A172 (cell line): ENCODE measurements at places on chromosomes 1 and 21.

GRCh38 chr1:109595531-109595930 lies 23.9 kb downstream of the GNAT2 start:
- no peak for DNase-seq

GRCh38 chr1:37811027-37811655 lies 3.1 kb upstream of the YRDC start:
- peak; percentile 64 for DNase-seq

- peak; percentile 45 for DNase-seq
These were observed 40.4 kb upstream of the ZSWIM5 start for GRCh38 chr1:45246760-45247159.

DNA sequence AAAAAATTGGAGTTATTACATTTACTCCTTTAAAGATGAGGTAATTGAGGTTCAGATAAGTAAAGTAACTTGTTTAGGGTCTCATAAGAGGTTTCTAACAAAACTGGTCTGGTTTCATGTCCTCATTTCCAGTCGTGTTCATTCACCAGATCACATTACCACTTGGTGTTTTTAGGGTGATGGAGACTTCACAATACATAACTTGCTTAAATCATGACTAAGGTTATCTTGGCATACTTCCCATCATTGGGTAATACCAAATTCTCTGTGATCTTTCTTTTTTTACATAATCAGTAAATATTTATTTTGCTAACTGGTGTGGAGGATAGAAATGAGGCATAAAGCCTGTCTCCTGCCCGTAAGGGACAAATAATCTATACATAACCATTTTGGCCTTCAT lies 31.6 kb upstream of the RPTN start:
- DNase-seq = no peak

- DNase-seq = no peak
These were observed 9.2 kb downstream of the UAP1 start for GRCh38 chr1:162570718-162571117.

GRCh38 chr1:207779008-207779407 lies 27.2 kb downstream of the CD46 start:
- DNase-seq = no peak

DNA sequence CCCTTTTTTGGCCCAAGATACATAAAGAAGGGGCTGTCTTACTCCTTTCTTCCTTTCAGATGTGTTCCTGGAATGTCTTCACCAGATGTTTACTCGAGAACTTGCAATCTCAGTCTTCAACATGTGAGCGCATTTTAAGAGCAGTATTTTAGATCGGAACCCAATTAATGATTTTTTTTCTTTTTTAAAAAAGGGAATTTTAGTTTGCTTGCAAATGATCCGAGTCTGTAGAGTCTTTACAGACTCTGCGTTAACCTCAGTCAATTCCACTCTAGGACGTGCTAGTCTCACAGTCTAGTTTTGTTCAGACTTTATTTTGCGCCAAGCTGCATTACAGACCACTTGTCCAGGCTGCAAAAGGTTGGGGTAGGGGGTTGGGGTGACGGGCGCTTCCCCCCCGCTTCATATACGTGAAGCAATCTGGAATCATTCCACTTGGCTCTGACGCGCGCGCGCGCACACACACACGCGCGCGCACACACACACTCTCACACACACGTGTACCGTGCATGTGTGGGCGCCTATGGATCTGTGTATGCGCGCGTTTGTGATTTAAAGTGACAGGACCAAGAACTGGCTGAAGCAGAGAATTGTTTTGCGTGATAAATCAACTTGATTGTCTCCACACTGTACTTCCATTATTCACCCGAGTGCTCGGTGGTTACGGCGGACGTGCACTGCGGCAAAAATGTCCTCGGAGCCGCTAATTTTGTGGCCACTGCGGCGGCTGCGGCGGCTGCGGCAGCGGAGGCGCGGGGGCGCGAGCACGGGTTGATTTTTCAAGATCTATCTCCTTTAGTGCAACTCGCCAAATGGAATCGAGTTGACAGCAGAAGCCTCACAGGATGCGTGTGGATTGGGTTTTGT lies 25.6 kb upstream of the NFIA start:
- no peak for DNase-seq

DNA sequence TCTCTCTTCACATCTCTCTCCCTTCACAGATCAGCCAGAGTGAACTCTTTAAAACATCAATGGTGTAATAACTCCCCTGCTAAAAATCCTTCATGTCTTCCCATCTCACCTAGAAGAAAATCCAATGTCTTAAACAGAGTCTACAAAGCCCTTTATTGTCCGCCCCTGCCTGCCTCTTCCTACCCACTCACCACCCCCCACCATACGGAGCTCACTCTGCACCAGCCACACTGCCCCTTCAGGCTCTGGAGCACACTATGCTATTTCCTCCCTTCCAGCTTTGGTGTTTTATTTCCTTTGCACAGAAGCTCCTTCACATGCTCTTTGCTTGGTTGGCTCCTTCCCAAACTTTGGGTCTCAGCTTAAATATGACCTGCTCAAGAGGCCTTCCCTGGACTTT lies 10.2 kb downstream of the CAMK1G start:
- DNase-seq = no peak

DNA sequence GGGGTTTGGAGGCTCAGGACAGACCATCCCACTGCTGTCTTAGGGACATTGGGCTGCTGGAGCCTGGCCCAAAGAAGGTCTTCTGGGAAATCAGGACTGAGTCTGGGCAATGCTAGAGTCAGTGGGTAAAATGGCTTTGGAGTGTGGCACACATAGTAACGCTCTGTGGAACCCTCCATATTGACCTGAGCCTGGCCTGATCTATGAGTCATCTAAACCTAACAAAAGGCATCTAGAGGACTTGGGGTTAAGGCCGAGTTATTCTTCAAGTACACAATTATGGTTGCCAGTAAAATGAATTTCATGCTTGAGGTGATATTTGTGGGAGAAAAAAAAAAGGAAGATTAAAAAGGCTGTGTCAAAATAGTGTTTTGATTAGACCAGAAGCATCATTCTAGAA lies 77.7 kb downstream of the ST6GALNAC5 start:
- DNase-seq = no peak

DNA sequence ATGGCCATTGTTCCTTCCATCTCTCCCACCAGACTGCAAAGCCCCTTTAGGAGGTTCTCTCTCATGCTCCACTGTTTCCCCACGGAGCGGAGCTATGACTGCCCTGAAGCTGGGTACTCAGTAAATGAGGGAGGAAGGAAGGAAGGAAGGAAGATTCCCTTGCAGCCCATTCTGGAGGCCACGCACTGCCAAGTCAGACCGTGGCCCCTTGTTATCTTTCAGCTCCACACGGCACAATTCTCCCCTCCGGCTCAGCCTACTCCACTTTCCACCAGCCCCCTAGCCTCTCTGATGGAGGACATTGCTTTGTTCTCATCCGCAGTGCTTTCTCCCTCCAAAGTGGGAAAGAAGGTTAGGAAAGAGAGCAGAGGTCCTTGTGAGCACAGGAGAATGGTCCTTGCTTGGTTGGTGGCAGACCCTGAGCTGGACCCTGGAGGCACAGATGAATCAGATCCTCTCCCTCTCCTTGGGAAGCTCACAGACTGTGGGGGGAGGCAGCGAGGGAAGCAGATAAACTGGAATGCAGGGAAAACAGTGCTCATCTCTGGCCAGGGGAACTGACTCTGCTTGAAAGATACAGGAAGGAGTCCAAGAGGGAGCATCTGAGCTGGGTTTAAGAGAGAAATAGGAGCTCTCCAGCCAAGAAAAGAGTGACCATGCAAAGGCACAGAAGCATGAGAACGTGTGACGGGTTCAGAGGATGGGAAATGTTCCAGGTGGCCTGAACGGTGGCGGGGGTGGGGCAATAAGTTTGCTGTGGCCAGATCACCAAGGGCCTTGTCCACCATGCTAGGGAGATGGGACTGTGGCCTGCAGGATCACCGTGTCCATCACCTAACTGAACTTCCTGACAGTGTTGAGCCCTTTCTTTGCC lies 52.6 kb downstream of the GLIS1 start:
- peak; percentile 22 for DNase-seq

GRCh38 chr1:215957663-215958062 lies 390.6 kb downstream of the KCTD3 start:
- DNase-seq = peak; percentile 53

DNA sequence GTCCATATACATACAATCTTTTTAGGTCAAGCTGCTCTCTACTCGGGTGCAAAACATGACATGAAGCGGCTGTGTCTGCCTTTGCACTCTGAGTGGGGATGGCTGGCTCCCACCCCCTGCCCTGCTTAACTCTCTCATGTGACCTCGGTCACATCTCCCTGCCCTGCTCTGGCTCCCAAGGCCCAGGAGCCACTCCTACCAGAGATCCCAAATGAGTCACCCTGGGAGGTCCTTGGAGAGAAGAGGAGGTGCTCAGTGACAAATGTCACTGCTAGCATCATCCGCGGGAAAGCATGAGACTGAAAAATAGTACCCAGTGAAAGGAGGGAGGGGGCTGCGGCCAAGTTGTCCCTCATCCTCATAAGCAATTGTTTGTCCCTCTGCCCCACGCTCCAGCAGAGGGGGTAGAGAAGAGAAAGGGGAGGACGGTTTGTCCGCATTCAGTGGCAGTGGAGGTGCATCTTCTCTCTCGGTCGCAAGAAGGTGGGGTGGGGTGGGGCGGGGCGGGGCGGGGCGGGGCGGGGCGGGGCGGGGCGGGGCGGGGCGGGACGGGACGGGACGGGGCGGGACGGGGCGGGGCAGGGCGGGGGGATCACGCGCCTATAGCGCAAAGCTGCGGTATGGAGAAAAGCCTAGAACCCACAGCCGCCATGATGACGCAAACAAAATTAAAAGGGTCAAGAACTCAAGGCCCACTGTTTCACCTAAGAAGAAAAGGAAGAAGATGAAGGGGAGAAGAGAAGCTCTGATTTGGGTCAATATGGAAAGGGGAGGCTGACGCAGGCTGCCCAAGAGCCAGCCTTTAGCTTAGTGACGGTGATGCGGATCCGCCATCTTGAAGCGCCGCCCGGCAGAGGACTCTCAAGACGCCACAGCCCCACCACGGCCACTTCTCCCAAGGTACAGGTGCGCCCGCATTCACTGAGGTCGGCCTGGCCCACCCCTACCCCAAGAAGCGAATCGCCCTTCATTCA lies 66.2 kb downstream of the CD46 start:
- no peak for DNase-seq

DNA sequence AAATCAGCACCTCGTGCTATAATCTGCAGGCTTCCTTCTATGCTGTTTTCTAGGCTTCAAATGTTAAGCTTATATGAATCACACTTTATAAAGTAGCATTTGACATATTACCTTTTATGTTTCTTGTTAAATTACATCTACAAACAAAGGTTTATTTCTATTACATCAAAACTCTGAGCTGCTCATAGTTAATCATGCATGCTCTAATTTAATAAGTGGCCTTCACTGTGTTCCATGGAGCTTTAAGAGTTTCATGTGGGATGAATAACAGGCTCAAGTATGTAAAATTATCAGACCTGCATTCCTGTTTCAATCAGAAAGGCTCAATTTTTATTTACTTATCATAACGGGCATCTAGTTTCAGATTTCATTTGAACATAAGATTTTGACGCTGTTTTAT lies 13.0 kb downstream of the SLC19A2 start:
- no peak for DNase-seq

- DNase-seq = no peak
These were observed 11.8 kb downstream of the OXCT2 start for GRCh38 chr1:39759436-39759726.

- DNase-seq = peak; percentile 45
These were observed 183.6 kb downstream of the NR5A2 start for GRCh38 chr1:200211157-200211556.

DNA sequence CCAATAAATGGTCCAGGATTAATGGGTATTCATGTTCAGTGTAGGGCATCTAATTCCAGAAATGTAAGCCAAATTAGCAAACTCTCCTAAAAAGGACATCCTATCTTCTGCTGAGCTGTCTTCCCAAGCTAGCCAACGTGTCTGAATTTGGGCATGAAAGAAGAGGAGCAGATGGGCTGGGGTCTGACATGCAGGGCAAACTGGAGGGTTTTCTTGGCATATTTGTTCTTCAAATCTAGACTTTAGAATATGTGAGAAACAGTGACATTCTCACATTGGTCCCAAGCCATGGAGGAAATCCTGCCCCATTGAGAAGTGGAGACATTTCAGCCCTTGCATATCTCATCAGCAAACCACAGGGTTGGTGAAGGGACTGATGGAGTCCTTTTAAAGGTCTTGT lies 67.2 kb downstream of the LRIG2 start:
- no peak for DNase-seq

DNA sequence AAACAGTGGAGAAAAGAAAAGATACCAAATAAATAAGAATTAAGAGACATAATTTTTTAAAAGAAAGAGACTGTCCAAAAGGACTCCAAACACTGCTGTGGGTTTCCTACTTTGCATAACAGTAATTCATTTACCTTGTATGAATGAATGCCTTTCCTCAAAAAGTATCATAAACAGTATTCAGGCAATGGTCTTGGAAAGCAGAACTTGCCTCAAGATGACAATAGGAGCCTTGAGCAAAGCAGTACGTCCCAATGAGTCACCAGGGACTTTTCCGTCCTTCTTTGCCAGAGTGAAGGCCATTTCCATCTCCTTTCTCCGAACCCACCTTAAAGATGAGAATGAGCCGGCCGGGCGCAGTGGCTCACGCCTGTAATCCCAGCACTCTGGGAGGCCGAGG lies 186.4 kb downstream of the ZBTB18 start:
- DNase-seq = no peak

DNA sequence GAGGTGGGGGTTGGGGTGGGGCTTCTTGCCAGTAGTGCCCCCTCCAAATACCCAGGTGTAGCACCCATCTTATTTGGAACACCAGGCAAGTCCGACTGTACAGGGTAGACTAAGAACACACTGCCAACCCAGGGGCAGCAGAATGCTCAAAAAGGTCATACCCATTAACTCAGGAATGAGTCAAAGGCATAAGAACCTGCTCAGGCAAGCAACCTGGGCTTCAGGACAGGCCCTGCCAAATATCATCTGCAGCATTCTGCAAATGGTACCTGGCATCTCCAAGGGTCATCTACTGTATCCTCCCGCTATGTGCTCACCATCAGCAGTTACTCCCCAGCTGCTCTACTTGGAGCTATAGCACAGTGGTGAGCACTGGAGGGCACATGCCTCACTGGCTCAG lies 19.4 kb downstream of the PEA15 start:
- no peak for DNase-seq

DNA sequence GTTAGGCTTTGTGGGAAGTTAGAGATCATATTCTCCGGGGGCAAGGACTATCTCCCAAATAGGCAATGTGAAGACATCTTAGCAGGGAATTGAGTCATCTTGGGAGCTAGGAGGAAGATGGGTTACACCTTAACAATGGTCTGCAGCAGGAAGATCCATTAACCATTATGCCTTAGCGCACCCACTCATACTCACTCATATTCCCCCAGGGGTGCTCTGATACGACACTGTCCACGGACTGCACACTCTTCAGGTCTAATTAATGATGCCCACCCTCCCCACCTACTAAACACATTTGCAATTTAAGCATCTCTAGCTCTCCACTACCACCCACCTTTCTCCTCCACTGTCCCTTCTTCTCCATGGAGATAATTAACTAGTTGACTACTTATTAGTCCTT lies 857 bp upstream of the AK5 start:
- no peak for DNase-seq

DNA sequence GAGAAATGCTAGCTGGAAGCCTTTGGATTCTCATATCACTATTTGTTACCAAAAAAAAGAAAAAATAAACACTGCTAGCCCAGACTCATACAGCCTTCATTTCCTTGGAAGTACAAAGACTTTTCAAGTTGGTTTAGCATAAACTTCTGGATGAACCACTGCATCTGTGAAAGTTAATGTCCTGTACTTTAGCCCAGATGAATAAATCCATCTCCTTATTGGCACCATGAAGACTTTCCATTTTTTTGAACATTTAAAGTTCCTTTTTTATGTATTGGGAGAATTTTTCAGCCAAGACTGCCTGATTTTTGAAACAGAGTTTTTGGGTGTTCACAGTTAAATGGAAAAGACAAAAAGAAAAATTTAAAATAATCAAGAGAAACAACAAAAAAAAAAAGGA lies 184.0 kb upstream of the C1orf87 start:
- DNase-seq = no peak
